ENCODE measurements at places on chromosomes 4 and X.

GRCh38 chr4:169152899-169153298, 117.9 kb downstream of the SH3RF1 start:
- no peak for DNase-seq

DNA sequence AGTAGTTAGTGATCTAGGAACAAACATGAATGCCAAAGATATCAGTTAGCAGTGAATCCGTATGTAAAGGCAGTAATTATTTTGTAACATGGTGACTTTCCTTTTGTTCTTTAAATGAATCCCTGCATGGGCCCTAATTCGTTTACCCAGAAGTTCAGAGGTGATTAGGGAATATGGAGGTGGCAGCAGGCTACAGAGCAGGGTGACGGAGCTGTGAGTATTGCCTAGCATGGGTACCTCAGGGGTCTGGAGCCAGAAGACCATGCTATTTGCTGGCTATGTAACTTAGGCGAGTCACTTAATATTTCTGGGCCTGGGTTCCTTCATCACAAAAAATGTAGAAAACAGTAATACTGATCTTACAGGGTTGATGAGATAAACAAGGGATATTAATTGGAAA, 184.9 kb downstream of the ENOX2 start:
- DNase-seq: no peak

DNA sequence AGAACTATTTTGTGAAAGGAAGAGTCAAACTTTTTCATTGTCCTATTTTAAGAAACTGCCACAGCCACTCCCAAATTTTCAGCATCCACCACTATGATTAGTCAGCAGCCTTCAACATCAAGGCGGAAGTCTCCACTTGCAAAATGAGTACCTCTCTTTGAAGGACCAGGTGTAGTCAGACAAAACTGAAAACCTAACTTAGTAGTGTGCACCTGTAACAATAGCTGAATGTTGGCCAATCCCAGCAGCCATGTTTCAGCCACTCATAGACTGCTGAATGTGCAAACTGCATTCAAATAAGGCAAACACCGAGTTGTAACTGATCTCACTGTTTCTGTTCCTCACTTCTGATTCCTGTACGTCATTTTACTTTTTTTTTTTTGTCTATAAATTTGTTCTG, 341.1 kb downstream of the IL15 start:
- DNase-seq: no peak

GRCh38 chr4:99447513-99447912, 12.4 kb upstream of the ADH7 start:
- DNase-seq: no peak

GRCh38 chrX:149630681-149631233, 835 bp downstream of the TMEM185A start:
- DNase-seq: peak; percentile 1

GRCh38 chr4:80361329-80361900, 25.9 kb downstream of the CFAP299 start:
- peak; percentile 29 for DNase-seq

- DNase-seq: no peak
Measured at GRCh38 chr4:95465010-95465409, 83.8 kb downstream of the UNC5C start.

GRCh38 chrX:53249408-53250042, 24.5 kb upstream of the KDM5C start:
- no peak for DNase-seq

GRCh38 chr4:101064541-101065180, 282.7 kb downstream of the PPP3CA start:
- DNase-seq: no peak
